Fibroblast of lung (primary cell): ENCODE measurements at places on chromosomes 7 and 10.

DNA sequence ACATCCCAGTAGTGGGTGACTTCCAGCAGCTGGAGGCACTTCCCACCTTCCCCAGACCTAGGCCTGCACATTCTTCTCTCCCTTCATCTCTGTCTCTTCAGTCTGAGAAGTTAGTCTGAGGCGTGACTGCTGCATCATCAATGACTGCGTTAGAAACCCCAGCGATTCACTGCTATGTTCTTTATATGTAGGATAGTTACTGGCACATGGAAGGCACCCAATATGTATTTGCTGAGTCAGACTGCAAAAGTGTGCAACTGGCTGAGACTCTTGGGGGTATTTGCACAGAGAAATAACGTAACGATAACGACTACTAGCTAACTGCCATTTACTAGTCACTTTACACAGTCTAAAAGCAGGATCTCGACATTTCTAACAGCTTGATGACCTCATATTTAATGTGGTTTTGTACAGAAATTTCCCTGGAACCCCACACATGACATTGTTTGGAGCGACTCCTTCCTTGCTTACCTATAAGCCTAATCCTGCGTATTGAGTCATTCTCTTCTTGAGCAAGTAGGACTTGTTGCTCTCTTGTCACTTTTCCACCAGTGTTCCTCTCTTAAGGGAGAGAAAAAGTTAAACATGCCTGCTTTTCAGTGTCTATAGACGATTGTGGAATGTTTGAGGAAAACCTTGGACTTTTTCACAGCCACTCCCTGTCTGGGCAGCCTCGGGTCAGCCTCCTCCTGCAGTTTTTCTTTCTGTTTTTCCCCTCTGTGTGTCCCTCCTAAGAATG is 45.5 kb downstream of the THNSL1 start:
- no peaks in the 10 kb centered on the region for H3K27me3 ChIP-seq
- H3K36me3 ChIP-seq = no peaks in the 10 kb centered on the region
- no peak for DNase-seq
- H3K4me3 ChIP-seq = no peak overlapping the region
- no peak overlapping the region for H3K27ac ChIP-seq
- H3K4me1 ChIP-seq = no peaks in the 10 kb centered on the region

GRCh38 chr7:55258631-55259030 is 106.5 kb upstream of the LANCL2 start:
- peaks cover 5% of the 10 kb centered on the region for H3K4me1 ChIP-seq
- peaks cover 3% of the 10 kb centered on the region for H3K27me3 ChIP-seq
- DNase-seq = no peak
- no peak overlapping the region for H3K27ac ChIP-seq

- peak overlapping the region; percentile 93 for H3K27ac ChIP-seq
- H3K4me3 ChIP-seq = peak overlapping the region; percentile 69
- no peaks in the 10 kb centered on the region for H3K27me3 ChIP-seq
- peaks cover 7% of the 10 kb centered on the region for H3K4me1 ChIP-seq
- DNase-seq = no peak
Observed at GRCh38 chr10:6145166-6145987, 56.5 kb downstream of the RBM17 start.

GRCh38 chr10:96840841-96841518 is 8.9 kb downstream of the LCOR start:
- H3K4me3 ChIP-seq = no peak overlapping the region
- H3K36me3 ChIP-seq = no peaks in the 10 kb centered on the region
- no peak overlapping the region for H3K27ac ChIP-seq
- peak; percentile 41 for DNase-seq
- peaks cover 8% of the 10 kb centered on the region for H3K4me1 ChIP-seq

DNA sequence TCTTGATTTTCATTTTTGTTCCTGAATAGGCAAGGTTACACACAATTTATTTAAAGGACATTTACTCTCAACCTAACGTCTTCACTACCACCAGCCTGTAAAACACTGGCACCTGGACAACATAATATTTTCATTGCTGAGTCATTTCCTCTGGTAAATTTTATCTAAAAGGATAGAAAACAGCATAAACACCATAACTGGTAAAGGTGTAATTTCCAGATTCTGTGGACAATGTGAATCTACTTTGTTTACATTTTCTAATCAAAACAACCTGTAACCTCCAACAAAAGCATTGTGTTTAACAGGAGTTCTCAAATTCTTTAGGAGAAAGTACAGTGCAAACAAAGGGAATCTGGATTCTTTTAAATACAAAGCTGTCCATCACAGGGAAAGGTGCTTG is 472.0 kb upstream of the AKR1E2 start:
- H3K4me1 ChIP-seq = peaks cover 2% of the 10 kb centered on the region
- no peaks in the 10 kb centered on the region for H3K36me3 ChIP-seq
- no peak overlapping the region for H3K27ac ChIP-seq
- no peak overlapping the region for H3K4me3 ChIP-seq

GRCh38 chr7:83427884-83428283 is 221.1 kb downstream of the SEMA3E start:
- no peak overlapping the region for H3K4me3 ChIP-seq
- DNase-seq = no peak
- H3K4me1 ChIP-seq = no peaks in the 10 kb centered on the region
- H3K36me3 ChIP-seq = no peaks in the 10 kb centered on the region
- H3K27ac ChIP-seq = no peak overlapping the region
- H3K27me3 ChIP-seq = no peaks in the 10 kb centered on the region

- no peak overlapping the region for H3K27ac ChIP-seq
- no peak for DNase-seq
- no peaks in the 10 kb centered on the region for H3K36me3 ChIP-seq
- no peaks in the 10 kb centered on the region for H3K4me1 ChIP-seq
- H3K27me3 ChIP-seq = no peaks in the 10 kb centered on the region
Observed at GRCh38 chr7:97128736-97129135, 11.2 kb downstream of the SDHAF3 start.

GRCh38 chr7:11193888-11194287 is 220.2 kb downstream of the PHF14 start:
- no peak for DNase-seq
- no peaks in the 10 kb centered on the region for H3K36me3 ChIP-seq
- H3K27me3 ChIP-seq = no peaks in the 10 kb centered on the region

GRCh38 chr10:101303087-101303703 is 50.8 kb upstream of the BTRC start:
- DNase-seq = peak; percentile 47
- no peak overlapping the region for H3K4me3 ChIP-seq
- peaks cover 42% of the 10 kb centered on the region for H3K27me3 ChIP-seq
- H3K36me3 ChIP-seq = no peaks in the 10 kb centered on the region
- no peaks in the 10 kb centered on the region for H3K4me1 ChIP-seq
- H3K27ac ChIP-seq = no peak overlapping the region

DNA sequence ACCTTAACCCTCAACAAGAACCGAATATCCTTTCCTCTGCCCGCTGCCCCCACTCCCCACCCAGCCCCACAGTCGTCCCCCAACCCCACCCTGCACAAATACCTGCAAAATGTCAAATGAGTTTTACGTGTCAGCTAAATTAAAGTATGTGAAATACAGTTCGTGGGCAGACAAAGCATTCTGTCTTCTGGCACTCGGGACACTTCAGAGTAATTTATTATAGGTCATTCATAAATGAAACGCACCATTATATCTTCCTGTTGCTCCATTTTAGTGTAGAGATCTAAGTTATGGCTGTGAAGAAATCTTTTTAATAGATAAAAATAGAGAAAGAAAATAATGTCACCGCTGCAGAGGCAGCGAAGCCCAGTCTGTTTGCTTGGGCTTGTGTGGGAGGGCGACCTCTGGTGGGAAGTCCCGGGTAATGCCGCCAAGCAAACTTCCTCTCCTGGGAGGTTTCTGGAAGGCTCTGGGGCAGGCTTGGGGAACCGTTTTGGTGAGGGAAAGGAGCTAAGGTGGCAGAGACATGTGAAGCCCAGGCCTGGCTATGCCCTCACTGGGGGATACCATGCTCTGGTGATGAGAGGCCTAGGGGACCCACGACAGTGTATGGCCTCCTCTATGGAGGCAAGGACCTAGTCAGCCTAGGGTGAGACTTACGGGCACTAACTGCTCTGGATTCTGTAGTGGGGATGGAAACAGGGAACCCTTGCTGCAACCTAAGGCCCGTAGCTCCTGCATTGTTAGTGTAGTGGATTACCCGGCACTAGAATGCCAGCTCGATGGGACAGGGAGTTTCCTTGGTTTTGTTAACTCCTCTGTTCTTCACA is 604.9 kb downstream of the LRMDA start:
- peak; percentile 81 for DNase-seq
- no peaks in the 10 kb centered on the region for H3K27me3 ChIP-seq
- no peak overlapping the region for H3K4me3 ChIP-seq
- no peaks in the 10 kb centered on the region for H3K4me1 ChIP-seq
- no peak overlapping the region for H3K27ac ChIP-seq

DNA sequence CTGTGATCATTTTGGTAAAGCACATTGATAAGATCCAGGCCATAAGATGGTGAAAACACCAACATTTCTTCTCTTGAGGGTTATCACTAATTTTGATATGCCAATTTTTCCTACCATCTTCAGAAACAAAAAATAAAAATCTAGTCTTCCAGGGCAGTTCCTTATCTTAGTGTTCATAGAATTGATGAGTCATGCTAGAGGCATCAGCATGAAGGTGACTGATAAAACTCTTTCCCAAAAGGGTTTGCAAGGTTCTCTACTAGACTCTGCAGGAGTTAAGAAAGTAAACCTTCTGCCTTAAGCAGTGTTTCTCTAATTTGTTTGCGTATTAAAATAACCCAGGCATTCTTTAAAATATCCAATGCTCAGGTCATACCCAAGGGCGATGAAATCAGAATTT is 483.1 kb upstream of the CNTNAP2 start:
- DNase-seq = peak; percentile 5
- H3K4me1 ChIP-seq = no peaks in the 10 kb centered on the region

GRCh38 chr10:111756217-111757061 is 427.1 kb downstream of the GPAM start:
- H3K27ac ChIP-seq = no peak overlapping the region
- H3K4me1 ChIP-seq = no peaks in the 10 kb centered on the region
- no peak overlapping the region for H3K4me3 ChIP-seq
